ENCODE measurements at places on chromosomes 11 and 22.

DNA sequence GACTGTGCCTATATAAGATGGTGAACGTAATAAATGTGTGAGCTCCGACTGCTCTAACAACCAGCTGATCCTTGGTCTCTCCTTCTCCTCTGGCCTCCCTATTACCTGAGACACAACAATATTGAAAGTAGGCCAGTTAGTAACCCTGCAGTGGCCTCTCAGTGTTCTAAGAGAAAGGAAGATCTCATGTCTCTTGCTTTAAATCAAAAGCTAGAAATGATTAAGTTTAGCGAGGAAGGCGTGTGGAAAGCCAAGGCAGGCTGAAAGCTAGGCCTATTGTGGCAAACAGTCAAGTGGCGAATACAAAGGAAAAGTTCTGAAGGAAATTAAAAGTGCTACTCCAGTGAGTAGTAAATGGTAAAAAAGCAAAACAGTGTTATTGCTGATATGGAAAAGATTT lies 39.5 kb downstream of the HIPK3 start:
- no peak for DNase-seq

GRCh38 chr11:16946477-16947282 lies 67.5 kb downstream of the PLEKHA7 start:
- DNase-seq: no peak

- DNase-seq: no peak
Measured at GRCh38 chr11:12918667-12919066, 90.4 kb upstream of the RASSF10 start.

DNA sequence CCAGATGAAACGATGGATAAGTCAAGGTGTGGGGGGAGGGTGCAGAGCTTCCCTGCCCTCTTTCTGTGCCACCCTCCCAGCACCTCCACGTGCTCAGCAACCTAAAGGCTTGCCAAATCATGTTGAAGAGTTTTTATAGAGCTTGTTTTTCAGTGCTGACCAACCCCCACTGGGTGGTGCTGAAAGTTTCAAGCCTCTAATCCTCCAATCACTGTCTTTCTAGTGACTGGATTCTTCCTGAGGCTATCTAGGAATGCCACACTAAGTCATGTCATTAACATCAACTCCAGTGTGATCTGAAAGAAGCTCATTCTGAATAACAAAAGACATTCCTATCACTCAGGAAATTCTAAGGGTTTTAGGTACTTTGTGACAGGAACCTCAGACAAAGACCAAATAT lies 382.6 kb downstream of the DYNC2H1 start:
- no peak for DNase-seq

- peak; percentile 80 for DNase-seq
Measured at GRCh38 chr11:36744375-36745168, 146.5 kb upstream of the RAG2 start.

DNA sequence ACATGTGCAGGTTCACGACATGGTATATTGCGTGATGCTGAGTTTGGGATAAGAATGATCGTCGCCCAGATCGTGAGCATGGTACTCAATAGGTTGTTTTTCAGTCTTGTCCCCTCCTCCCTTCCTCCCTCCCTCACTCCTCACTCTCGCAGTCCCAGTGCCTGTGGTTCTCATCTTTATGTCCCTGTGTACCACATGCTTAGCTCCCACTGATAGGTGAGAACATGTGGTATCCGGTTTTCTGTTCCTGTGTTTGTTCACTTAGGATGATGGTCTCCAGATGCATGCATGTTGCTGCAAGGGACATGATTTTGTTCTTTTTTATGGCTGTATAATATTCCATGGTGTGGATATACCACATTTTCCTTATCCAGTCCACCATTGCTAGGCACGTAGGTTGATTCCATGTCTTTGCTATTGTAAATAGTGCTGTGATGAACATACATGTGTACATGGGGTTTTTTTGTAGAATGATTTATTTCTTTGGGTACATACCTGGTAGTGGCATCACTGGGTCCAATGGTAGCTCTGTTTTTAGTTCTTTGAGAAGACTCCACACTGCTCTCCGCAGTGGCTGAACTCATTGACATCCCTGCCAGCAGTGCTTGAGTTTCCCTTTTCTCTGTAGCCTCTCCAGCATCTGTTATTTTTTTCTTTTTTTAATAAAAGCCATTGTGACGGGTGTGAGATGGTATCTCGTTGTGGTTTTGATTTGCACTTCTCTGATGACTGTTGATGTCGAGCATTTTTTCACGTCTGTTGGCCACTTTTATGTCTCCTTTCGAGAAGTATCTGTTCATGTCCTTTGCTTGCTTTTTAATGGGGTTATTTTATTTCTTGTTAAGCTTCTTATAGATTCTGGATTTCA lies 16.4 kb downstream of the ZBED4 start:
- no peak for DNase-seq

DNA sequence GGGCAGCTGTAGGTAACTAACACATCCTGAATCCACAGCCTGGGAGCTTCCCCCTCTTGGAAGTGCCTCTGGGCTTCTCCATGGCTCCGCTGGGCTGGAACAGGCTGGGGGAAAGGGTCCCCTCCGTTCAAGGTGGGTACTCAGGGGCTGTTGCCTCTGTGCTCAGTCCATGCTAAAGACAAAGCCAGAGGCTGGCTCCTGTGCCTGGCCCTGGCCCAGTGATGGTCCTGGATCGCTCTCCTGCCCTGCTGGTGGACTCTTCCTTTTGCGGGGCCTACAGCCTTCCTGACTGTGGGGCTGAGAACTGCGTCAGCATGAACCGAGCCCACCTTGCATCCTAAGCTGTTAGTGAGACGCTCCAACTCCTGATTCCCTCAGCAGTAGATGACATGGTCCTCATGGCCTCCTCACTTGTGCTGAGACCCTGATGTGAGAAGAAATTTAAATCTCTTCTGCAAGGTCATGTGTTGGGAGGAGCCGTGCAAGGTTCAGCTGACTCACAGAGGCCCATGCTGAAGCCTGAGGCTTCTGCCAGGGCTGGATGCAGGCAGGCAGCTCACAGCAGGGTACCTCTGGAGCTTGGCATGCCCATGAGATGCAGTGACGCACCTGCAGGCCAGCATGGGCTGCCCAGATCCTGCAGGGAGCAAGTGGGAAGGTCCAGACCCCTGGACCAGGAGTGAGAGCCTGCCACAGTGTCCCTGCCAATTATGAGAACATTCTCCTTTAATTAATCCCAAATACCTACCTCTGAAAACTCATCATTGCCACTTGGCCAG lies 1285.5 kb downstream of the TBC1D22A start:
- no peak for DNase-seq

DNA sequence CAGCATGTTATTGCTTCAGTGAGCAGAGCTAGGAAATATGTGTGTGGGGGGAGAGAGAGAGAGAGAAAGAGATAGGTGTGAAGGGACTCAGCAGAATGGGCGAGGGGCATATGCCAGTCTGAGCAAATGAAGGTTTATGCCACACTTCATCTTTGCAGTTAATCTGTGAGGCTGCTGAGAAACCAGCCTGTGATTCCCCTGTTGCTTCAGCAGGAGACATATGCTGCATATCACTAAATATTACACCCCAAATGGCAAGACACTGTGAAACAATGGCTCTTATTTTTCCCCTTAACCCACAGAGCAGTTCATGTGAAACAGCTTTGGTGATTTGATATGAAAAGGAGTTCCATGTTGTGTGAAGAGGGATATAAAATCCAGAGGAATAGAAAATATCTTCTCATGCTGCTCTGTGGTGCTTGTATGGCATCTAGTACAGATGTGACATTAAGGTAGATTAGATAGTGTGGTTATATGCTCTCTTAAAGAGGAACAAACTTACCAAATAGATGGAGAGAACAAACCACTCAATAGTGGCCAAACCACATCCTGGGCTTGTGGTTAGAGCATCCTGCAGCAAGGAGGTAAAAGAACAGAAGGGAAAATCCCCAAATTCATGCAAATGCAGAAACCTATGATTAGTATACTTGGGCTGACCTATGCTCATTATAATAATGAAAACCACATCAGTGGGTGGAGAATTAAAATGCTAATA lies 864.2 kb downstream of the FAM181B start:
- DNase-seq: peak; percentile 86

DNA sequence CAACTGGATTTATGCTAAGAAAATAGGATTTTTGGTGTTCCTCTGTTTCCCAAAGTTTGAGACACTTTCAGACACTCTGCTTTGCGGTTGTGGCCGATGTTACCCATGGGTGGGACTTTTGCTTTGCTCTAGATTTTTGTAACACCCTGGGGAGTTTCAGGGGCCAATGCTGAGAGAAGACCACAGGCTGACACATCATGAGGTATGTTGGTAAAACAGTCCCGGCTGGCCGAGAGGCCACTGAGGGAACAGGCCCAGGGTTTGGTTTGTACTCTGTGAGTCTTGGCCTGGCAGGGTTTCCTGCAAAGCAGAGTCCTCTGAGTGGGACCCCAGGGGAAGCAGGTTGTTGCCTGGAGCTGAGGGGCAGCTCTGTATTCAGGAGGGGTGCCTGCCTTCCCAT lies 78.5 kb upstream of the PITPNB start:
- no peak for DNase-seq

DNA sequence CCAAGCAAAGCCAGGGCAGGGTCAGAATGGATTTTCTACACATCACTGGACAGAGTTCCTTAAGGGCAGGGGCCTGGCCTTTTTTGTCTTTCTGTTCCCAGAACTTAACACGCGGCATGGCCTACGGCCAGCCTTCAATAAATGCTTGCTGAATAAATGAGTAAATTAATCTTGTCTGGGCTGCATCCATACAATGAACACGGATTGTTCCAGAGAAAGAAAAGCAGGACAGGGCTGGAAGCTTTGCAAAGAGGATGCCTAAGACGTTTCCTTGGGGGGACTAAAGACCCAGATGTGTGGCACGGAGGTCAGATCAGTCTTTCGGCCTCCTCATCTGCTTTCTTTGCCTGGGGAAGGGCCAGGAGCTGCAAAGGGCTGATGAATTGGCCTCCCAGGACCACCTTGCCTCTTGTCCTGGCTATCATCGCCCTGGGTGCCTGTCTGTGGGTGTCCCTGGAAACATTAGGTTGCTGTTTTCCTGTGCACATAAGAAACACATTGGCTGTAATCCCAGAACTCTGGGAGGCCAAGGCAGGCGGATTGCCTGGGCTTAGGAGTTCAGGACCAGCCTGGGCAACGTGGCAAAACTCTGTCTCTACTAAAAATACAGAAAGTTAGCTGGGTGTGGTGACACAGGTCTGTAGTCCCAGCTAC lies 20.8 kb upstream of the RFPL3 start:
- no peak for DNase-seq

DNA sequence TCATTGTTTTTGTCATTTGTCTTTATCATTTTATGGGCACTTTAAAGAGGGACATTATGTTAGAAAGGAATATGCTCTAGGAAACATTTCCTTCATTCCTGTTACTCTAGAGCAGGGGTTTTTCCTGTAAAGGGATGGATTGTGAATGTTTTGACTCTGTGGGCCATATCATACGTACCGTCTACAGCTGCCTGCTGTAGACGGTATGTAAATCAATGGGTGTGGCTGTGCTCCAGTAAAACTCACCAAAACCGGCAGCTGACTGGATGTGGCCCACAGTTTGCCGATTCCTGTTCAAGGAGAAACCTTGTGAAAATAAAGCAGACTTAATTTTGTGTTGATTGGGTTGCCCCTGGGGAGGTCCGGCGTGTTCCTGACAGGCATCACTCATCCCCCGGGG lies 7.3 kb downstream of the IGHMBP2 start:
- DNase-seq: no peak

DNA sequence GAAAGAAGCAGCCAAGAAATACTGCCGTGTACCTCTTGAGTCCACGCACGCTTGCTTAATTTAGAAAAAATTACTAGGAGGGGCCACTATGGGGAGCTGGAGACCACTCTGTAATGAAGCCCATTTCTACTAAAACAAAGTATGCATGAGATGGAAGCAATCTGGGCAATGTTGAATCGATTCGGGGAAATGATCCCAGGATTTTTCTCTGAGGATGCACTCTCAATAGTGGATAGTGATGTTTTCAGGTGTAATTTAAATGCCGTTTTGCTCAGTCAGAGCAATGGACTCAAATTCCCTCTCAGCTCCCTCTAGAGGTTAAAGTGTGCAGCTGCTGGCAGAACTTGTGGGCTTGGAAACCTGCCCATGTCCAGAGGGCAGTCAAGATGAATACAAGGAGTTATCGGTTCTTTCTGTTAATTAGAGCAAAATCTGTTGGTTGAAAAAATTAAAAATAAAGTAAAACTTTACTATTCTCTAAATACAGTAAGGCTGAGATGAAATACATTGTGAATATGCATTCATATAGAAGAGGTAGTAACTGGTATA lies 64.1 kb downstream of the ME3 start:
- peak; percentile 64 for DNase-seq

DNA sequence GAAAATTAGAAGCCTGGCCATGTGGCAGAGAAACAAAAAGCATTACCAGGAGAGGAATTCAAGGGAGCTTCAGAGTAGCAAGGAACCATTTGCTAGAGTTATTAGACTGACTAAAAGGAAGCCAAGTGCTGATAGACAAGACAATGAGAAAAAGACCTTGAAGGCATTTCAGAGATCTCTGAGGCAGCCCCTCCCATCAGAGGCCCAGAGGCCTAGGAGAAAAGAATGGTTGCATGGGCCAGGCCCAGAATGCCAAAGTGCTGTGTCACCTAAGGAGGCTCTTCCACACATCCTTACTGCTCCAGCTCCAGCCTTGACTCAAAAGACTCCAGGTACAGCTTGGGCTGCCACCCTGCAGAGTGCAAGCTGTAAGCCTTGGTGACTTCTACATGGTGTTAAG lies 61.8 kb upstream of the POU2AF2 start:
- DNase-seq: no peak

DNA sequence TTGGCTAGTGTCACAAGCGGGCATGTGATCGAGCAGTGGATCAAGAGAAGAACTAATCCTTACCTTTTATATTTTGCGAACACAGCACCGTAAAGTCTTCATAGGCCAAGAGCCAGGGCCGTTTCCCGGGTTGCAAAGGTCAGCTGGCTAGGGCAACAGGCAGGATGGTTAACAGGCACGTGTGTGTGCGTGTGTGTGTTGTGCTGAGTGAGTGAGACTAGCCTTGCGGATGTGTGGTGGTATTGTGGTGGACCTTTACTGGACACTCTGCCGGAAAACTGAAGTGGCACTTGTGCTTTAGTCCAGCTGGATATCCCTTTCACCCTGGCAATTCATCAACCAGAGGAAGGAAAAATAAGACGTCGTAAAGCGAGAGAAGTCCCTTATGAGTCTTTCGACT lies 176.7 kb downstream of the BCR start:
- DNase-seq: no peak

- no peak for DNase-seq
Measured at GRCh38 chr11:7501251-7501650, 12.5 kb upstream of the PPFIBP2 start.

GRCh38 chr11:57402188-57403002 lies 11.9 kb upstream of the PRG2 start:
- no peak for DNase-seq

DNA sequence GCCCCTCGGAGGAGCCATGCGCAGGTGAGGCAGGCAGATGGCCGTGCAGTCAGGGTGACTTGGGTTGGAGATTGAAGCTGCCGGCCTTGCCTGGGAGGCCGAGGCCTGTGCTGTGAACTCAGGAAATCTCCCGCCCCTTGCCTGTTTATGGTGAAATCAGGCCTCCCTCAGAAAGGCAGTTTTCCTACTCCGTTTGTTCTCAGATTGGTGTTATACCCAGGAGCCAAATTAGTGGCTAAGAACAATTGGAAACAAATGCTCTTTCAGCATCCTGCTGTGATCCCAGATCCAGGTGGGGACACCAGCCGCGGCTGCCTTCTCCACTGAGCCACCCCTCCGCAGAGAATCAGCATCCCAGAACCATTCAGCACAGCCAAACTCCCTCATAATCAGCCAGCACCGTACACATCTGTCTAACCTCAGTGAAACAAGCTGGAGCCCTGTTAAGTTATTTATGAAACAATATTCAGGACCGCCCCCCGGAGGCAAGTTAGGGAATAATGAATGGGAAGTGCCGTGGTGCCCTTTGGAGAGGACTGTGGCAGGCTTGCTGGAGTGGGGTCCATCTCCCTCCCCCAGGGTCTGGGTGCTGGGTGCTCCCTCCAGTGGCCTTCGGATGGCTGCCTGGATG lies 60.0 kb downstream of the PKNOX2 start:
- no peak for DNase-seq
